ENCODE measurements at places on chromosomes 4 and X.

DNA sequence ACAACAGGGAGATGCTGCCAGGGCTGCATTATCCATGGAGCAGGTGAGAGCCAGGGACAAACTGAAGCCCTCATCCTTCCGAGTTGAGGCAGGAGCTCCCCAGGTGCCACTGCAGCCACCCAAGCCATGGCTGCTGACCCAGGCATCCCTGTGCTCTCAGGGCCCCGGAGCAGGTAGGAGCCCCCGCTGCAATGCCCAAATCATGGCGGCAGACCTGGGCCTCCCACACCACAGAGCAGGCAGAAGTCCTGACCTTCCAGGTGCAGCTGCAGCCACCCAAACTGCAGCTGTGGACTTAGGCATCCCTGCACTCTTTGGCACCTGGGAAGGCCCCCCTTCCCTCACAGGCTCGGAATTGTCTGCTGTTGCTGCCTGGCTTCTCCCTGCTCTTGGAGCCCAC is 443.6 kb downstream of the ARAP2 start:
- no peak for DNase-seq

GRCh38 chrX:68440940-68441339 is 7.6 kb upstream of the OPHN1 start:
- DNase-seq, result no peak

DNA sequence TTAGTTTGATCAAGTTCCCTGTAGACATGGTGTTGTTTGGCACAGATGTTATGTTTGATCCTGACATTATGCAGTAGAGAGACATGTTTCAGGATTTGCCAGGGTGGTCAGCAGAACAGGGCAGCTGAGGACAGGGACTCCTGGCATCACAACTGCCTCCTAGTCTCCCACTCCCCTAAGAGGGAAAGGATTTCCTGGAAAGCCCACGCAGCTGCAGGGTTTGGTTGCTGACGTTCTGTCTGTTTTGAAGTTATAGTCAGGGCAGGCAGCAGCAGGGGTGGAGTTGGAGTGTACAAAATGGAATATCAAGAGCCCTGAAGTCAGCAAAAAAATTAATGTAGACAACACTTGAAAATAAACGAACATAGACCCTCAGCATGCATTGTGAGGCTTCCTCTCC is 125.4 kb downstream of the CPE start:
- no peak for DNase-seq

GRCh38 chrX:78997870-78998558 is 52.8 kb downstream of the P2RY10 start:
- DNase-seq, result no peak

GRCh38 chr4:98374643-98375042 is 113.5 kb downstream of the RAP1GDS1 start:
- DNase-seq, result no peak

DNA sequence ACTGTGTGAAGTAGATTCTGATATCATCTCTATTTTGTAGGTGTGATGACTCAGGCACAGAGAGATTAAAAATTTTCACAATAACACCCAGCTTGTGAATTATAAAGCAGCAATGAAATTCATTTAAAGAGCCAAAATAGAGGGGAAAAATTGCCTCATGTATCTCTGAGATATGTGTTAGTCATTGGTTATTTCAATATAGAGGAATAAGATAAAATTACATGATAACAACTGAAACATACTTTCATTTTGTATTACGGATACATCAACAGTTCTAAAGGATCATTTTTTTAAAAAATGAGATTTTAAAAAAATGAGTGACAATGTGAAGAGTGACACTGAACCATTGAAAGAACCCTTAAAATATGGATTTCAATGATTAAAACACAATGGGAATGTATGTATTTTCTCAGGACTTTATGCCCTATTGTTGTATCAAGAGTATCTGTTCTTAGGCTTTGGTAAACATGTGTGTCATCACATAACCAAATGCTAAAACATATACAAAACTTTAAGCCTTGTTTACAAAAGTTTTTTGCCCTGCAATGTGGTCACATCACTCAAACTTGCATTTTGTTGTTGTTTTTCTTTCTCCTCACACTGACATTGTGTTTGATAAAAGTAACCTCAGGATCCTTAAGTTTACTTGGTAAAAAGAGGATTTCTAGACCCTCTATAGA is 221.3 kb downstream of the ANTXR2 start:
- no peak for DNase-seq

- no peak for DNase-seq
These were observed 147.1 kb downstream of the FAT4 start for GRCh38 chr4:125461676-125462363.

GRCh38 chr4:12583275-12583674 is 900.9 kb downstream of the RAB28 start:
- no peak for DNase-seq

GRCh38 chrX:106950381-106950780 is 30.2 kb downstream of the CLDN2 start:
- DNase-seq, result no peak

GRCh38 chr4:30870513-30870912 is 150.3 kb downstream of the PCDH7 start:
- no peak for DNase-seq

- no peak for DNase-seq
These were observed 216.3 kb downstream of the NLGN4X start for GRCh38 chrX:6012357-6012756.

GRCh38 chr4:3742610-3743009 is 23.6 kb upstream of the ADRA2C start:
- no peak for DNase-seq

DNA sequence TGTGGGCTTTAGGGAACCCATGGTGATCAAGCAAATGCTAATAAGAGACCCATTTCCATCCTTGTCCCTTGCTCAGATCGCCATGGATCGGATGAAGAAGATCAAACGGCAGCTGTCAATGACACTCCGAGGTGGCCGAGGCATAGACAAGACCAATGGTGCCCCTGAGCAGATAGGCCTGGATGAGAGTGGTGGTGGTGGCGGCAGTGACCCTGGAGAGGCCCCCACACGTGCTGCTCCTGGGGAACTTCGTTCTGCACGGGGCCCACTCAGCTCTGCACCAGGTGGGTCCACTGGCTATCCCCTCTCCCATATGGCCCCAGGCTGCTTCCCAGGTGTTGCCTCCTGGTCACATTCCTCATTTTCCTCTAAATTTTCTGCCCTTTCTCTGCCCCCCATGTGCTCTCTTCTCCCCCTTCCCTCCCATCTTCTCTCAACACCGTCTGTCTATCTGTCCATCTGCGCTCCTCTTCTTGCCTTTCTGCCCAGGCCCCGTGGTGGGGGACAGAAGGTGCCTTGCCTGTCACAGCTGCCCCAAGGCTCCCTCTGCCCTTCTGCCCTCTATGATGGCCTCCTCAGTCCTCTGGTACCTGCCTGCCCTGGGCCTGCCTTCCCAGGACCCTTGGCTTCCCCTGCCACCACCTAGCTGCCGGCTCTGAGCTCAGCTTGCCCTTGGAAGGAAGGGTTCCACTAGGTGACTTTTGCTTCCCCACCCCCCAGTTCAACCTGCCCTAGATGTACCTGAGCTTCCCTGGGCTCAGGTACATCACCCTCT is 5.2 kb downstream of the CDK16 start:
- no peak for DNase-seq

DNA sequence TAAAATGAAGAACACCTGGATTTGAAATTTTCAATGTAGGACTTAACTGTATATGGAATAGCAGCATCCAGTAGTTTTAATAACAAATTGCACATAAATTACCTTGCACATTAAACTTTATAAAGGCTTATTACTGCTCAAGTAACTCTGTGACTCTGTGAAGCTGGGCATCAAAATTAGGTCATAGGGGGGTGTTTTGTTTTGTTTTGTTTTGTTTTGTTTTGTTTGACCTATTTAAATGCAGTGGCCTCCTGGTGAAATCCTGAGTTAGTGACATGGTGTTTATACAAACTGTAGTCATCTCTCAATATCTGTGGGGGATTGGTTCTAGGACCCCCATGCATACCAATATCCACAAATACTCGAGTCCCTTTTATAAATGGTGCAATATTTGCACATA is 51.9 kb upstream of the ADAD1 start:
- DNase-seq, result no peak

DNA sequence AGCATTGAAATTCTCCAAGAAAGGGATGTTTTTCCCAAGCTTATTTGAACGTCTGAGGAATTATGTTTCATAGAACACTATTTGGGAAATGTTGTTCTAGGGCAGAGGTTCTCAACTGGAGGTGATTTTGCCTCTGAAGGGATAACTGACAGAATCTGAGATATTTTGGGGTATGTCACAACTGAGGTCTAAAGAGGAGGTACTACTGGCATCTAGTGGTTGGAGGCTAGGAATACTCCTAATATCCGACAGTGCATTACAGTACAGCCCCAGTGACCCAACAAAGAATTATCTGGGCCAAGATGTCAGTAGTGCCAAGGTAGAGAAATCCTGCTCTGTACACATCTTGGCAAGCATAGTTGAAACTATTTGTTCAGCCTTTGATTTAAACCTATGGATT is 6.4 kb downstream of the HSPA4L start:
- DNase-seq, result peak; percentile 21

DNA sequence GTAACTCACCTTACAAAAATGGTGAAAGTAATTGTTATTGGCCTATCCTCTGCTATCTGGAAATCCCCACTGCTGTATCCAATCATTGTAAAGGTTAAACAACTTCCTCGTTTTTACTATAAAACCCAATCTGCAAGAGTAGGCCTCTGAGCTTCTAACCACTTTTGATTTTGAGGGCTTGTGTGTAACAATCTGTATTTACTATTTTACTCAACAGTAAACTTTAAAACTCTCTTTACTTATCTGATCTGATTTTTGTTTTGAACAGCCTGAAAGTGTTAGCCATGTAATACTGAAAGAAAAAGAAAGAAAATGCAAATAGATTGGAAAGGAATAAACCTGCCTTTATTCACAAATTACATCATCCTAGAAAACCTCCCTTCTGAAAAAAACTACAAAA is 63.1 kb downstream of the SLC10A7 start:
- peak; percentile 24 for DNase-seq

DNA sequence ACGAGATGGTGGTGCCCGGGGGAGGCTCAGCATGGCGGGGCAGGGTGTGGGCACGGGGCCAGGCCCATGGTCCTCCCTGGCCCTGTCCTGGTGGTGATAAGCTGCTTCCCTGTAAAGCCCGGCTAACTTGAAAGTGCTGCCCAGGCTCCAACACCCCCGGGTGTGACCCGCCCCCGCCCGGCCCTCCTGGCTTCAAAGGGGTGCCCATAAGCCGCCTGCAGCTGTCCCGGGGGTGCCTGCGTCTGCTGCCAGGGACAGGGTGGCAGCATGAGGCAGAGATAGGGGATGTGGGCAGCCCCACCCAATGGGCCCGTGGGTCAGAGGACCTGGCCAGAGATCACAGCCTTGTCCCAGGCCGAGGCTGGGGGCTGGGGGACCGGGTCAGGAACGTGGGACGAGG is 18.1 kb downstream of the FGFRL1 start:
- no peak for DNase-seq

DNA sequence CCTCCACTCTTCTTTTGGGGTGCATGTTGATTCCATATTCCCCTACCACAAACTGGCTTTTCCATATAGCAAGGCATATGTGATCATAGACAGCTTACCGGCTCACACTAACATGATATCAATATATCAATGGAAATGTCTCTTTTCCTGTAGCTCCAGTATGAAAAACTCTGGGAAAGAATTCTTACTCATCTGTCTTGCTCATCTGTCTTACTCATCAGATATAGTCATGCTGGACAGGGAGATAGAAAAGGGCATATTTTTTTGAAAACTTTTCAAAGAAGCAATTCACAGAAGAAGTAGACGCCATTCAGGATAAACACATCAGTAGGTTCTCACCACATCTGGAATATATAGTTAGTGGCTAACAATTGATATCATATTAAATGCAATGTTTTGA is 794.7 kb downstream of the RAB28 start:
- DNase-seq, result no peak

DNA sequence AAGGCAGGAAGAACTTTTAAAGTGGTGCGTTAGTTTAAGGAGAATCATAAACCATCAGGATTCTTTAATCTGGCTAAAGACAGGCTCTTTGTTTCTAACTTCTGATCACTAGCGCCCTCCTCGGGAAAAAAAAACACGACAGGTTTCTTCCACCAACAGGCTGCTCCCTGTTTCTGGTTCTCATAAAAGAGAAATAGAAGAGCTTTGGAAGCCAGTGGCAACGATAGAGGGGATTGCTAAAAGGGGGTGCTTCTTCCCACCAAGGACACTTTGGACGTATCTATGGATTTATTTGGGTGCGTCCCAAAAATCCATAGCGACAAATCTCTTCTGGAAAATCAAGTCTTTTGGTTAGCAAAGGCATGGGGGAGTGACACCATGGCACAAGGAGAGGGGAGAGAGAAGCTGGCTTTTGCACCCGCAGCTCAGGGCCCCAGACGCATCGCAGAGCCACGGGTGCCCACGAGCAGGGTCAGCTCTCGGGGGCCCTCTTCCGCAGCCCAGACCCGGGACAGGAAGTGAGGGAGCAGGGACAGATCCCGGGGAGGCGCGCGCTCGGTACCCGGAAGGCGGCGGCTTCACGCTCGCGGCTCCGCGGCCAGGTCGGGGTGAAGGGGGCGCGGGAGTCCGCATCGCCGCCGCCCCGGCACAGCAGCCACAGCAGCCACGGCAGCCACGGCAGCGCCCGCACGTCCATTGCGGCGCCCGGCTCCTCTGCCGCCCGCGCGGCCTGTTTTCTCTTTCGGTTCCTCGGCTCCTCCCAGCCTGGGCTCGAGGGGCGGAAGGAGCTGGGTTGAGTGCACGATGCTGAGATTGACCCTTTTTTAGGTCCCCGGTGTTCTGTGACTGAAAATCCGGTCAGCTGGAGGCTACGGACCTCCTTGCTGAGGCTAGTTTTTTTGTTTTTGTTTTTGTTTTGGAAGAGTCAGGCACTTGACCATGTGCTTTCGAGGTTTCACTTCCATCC is at the start of gene CTSO:
CTSO (minus strand) TSS at position 716 of the 967 bp plus-strand sequence; CDS start at position 697, 19 bp downstream.
- peak; percentile 63 for DNase-seq

- no peak for DNase-seq
These were observed 100.9 kb downstream of the LCORL start for GRCh38 chr4:17920681-17921080.

GRCh38 chrX:74231625-74232024 is 72.4 kb upstream of the ZCCHC13 start:
- DNase-seq, result no peak

DNA sequence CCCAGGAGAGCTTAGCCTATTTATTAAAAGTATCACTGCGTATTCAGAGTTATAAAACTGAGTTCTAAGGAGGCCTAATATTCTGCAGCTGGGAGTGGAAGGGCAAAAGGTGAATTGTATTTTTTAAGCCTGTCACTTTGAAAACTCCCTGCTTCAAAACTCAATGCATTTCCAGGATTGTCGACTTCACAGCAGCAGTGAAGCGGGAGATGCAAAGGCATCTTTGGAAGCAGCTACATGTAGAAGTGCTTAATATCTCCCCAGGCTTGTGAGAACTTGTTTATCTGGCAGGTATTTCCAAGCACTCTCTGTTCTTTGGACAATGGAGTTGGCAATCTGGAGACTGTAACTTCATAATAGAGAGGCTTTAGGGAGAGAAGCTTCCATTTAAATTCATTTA is 717.5 kb upstream of the SLIT2 start:
- DNase-seq, result no peak

DNA sequence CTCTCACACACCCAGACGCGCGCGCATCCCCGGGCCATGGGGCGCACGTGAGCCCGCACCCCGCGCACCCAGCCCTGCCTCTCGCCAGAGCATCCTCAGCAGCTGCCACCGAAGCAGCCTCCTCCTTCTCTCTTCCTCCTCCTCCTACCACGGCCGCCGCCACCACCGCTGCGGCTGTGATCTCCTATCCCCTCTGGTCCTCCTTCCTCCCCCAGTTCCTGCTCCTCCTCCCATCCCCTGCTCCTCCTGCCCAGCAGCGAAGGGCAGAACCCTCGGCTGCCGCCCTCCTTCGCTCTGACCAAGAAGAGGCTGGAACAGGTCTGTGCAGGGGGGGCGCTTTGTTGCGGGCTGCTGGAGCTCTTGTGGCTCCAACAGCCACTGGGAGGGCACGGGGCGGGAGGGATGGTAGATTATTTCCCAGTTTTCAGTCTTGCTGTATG is 148.7 kb upstream of the CHRDL1 start:
- no peak for DNase-seq

Measured in inflammatory macrophage treated with lipopolysaccharide for 1 hour (primary cell).